ENCODE measurements at places on chromosomes 7 and 10.

GRCh38 chr10:17120694-17121093 is 8.9 kb downstream of the CUBN start:
- no peak for DNase-seq

DNA sequence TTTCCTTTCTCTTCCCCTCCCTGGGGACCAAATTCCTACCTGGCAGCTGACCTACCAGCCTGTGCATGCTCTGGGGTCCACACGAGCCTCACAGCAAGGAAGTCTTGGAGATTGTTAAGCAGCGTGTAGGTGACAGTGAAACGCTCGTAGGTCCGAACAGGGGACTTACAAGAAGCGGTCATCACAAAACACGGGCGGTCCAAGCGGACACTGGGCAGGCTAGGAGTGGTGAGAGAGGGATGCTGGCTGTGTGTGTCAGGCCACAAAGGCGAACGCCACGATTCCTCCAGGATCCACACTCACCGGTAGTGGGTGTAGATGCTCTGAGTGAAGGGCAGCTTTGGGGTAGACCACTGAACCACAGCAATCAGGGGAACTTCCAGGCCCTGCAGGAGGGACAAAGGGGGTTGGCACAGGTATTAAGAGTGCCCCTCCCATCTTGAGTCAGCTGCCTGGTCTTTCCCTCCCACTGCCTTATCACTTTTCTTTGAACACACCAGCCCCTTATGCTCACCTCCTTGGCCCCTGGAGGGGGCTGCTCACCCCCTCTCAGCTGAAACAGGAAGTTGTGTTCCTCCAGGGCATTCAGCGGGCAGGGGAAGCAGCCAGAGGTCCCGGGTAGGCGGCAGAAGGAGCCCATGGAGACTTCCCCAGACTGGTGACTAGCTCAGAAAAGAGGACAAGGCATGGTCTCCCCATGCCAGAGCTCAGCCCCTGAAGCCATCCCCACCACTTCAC is 2.0 kb downstream of the TRAPPC14 start:
- DNase-seq = no peak

DNA sequence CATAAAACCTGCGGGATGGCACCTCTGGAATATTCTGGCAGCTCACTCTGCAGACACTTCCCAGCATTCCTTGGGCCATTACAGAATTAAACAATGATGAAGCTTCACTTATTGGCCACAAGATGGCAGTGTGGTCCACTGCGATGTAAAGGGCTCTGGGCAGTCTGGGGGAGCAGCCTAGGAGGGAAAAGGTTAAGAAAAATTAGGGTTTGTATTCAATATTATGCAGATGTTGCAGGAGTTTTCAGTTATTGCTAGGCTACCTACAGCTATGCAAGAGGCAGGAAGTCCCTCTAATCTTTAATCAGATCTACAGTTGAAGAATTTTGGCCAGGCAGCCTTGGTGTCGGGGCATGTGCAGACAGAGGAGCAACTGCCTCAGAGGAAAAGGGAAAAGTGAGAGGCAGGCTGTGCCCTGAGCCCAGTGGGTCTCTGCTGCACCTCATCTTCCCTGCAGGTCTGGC is 233.2 kb upstream of the PRSS1 start:
- no peak for DNase-seq

DNA sequence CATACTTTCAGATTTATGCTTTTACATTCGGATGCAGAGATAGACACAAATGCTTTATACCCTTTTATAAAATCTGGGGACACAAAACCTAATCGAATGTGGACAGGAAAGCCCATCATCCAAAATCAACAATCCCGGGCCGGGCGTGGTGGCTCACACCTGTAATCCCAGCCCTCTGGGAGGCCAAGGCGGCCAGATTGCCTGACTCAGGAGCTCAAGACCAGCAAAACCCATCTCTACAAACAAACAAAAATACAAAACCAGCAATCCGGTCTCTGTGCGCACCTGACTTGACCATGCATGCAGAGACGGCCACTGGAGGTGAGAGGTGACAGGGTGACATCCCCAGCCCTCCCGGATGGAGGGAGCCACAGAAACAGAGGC is 13.5 kb downstream of the COBL start:
- DNase-seq = no peak

DNA sequence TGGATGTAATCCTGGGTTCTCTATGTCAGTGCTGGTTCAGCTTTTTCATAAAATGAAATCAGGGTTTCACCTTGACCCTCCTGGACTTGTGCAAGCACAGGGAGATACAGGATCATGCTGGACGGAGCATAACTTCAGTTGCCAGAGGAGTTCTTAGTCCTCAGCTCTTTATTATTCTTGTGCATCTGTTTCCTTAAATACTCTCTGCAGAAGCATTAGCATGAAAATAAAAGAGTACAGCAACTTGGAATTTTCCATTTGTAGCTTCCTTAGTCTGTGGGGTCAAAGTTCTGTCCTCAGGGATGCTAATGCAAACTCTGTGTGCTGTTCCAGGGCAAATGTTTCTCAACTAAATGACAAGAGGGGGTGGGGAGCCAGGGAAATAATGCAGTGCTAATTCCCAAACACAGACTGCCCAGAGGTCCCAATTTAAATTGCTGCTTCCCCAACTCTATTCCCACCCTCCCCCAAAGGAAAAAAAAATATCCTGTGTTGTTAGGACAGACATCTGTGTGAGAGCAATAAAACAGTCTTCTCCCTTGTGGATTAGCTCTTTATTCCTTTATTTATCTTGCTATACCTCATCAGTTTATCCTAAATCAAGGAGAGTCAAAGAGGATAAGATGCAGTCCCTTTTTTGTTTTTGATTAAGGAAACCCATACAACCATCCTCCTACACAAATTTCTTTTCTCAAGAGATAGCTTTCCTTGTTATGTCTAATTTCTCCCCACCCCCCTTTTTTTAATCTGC is 905.0 kb downstream of the LRMDA start:
- DNase-seq = no peak

GRCh38 chr7:112789817-112790585 is at the start of gene TMEM168:
TSS of gene TMEM168 (minus strand) at chr7:112790393. CDS start at chr7:112784825, 5,568 bp downstream.
- DNase-seq = peak; percentile 73

DNA sequence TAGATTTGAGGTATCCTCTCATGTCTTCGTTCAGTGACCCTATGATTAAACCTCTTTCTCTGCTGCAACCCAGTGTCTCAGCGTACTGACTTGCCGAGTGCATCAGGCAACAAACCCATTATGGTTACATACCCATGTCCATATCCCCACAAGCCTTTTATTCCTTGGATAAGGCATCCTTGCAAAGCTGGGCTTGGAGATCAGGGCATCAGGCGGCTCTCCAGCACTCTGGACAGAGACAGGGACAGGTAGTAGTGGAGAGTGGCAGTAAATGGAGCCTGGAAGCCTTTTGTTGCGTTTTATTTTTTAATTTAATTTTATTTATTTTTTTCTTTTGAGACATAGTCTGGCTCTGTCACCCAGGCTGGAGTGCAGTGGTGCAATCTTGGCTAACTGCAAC is 32.0 kb upstream of the NPFFR1 start:
- DNase-seq = no peak

DNA sequence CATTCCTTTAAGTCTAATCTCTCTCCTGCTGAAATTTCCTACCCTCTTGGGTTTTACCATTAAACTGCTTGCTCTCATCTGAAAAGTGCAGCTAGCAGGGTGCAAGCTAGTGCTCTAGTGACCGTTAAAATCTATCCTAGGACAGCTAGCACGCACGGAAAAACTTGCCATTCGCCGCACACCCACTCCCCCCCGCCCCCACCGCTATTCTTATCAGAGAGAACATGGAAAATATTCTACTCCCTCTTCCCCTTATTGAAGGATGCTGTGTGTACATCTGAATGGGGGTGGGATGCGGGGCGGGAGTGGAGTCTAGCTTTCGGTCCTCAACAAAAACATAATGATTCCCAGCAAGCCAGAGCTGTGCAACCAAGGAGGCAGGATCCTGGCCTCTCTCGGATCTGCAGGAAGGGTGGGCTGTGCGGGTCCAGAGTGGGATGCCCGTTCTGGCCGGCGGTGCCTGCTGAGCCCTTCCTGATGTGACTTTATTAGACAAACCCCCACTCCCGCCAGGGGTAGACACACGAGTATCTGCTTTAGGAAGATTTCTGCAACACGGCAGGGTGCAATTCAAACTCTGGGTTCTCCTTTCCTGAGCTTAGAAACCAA is 1.1 kb upstream of the ADRA2A start:
- DNase-seq = no peak

DNA sequence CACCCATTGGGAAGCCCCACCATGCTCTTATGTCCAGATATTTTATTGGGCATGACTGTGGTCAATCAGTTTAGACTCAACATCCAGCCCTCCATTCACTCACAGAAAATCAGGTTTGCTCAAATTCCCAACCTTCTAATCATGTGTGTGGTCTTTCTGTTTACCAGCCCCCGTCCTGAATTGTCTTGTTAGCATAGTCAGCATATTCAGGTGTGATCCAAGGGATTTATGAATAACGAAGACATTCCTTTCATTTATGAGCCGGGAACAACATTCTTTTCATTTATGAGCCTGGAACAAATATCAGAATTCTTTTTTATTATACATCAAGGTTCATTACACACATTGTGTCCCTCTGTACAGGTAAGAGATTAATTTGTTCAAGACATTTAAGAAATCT is 376.3 kb upstream of the POM121L12 start:
- no peak for DNase-seq

- no peak for DNase-seq
Measured at GRCh38 chr10:5142199-5142598, 42.8 kb downstream of the AKR1C8 start.

DNA sequence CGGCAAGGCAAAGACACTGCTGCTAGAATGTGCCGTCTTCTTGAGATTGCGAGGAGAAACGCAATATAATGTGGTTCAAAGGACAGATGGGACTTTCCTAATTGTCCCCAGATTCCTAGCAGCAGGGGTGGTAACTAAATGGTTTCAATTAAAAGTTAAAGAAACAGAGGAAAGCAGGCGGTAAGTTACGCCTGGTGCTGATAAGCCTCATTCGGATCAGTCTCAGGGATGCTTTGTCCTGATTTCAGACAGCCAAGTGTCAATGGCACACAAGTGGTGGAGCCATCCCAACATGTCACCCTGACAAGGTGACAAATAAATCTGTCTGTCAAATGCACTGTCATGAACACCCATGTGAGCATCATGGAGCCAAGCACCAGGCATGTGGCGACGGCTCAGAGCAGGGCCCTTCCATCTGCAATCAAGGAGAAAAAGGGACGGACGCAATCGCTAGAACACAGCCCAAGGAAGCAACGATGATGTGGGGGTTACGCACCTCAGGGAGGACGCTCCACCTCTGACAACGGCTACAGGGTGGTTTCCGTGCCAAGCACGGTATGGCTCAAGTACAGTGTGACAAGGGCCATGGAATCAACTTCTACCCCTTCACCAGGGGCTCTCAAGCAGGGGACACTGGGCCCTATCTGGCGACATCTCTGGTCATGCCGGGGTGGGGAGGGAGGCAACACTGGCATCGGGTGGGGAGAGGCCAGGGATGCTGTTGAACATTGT is 66.2 kb downstream of the CTBP2 start:
- DNase-seq = no peak

DNA sequence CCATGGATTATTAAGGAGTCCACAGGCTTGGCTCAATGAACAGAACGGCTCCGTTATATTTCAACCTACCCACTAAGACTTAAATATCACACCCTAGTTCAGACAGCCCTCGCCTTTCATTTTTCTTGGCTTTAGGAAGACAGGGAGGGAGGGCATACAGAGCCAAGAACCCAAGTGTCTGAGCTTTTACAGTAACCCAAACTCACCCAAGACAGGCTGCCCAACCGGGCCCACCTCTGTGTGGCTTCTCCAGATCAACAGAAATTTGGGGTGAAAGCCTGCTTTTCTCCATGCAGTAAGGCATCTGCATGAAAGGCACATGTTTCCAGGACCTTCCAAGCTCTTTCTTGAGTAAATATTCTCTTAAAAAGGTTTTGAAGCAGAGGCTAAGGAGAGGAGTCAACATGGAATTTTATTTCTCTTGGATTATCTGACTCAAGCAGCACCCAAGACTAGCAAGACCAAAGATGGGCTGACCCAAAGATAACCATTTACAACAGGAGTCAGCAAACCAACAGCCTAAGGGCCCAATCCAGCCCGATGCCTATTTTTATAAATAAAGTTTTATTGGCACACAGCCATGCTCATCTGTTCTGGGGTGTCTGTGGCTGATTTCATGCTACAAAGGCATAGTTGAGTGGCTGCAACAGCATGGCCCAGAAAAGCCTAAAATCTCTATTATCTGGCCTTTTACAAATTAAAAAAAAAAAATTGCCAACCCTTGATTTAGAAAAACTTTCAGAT is 90.1 kb downstream of the KCNMA1 start:
- no peak for DNase-seq

DNA sequence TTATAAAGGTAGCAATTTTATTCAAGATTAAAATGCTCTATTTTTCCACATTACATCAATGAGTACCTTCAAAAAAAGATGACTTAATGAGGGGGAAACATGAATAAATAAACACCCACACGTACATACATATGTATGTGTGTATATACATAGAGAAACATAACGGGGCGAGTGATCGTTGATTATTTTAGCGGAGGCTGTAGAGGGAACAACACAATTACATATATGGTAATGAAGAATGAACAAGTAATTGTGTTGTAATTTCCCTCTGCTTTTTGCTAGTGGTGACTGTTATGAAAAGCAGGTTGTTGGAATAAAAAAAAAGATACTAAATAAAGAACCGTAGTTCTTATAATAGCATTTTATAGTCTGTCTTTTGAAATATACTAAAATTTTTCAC is 63.2 kb downstream of the CACNB2 start:
- no peak for DNase-seq

DNA sequence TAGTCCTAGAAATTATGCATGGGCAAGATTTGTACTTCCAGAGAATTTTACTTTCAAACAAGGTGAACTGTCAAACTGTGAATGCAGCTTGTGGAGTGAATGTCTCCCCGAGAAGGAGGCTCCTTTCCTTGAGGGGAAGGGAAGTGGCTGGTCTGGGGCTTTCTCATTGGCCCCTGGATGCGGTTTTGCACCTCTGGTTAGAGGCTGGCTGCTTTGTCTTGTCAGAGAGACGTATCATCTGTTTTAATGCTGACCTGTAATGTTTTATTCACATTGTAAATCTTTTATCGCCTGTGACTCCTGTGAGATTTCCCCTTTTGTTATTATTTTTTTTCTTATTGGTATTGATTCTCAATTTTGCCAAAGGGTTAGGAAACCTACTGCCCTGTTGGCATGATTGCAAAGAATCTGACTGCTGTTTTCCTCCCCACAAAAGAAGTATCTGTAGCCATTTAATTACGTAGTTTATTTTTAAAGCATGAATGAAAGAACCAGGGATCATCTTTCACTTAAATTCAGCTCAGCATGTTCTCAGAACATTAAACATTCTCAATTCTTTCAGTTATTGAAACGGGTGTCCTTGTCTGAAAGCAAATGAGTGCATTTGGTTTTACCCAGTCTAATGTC is 238.3 kb upstream of the NFE2L3 start:
- DNase-seq = no peak

All from activated naive CD4-positive, alpha-beta T cell (primary cell).